GM13977 (cell line): ENCODE measurements at places on chromosomes 11 and 22.

DNA sequence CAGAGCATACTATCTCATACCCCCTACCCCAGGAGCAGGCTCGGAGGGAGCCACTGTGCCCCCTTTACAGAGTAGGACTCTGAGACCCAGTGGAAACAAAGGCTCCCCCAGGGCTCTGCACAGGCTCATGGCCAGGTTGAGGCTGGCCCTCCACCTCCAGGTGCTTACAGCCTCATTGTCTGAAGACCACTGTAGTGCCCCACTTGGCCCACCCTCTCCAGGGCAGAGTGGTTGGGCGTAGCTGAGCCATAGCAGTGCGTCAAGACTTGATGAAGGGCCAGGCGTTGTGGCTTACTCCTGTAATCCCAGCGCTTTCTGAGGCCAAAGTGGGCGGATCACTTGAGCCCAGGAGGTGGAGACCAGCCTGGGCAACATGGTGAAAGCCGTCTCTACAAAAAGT is 1.7 kb downstream of the ANKRD13D start:
- DNase-seq = no peak

DNA sequence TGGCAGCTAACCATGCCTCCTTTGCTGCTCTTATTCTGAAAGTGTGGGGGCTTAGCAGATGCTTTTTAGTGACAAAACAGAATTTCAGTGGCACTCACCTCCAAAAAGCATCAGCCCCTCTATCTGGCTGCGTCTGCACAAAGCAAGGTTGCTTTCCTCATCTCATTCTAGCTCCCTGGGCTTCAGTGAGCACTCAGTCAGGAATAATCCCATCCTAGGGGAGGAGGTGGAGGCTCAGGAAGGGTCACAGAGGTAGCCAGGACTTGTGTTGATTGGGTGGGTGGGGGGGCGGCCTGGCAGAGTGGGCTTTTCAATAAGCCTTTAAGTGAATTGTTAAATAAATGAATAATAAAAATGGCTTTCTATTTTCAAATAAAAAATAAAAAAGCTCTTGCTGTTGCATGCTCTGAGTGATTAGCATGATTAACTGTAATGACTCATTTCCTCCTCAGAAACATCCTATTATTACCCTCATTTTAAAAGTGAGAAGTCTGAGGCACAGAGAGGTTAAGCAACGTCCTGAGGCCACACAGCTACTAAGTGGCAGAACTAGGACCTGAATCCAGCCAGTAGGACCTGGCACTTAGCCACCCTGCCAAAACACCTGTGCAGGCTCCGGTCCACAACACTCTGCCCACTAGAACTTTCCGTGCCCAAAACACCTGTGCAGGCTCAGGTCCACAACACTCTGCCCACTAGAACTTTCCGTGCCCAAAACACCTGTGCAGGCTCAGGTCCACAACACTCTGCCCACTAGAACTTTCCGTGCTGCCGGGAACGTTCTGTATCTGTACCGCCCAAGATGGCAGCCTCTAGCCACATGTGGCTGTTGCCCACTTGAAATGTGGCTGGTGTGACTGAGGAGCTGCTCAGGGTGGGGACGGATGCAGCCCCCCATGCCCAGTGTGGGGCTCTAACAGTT is 5.5 kb downstream of the B3GAT1 start:
- no peak for DNase-seq

- DNase-seq = no peak
Observed at GRCh38 chr11:76225122-76225611, 18.9 kb upstream of the WNT11 start.

DNA sequence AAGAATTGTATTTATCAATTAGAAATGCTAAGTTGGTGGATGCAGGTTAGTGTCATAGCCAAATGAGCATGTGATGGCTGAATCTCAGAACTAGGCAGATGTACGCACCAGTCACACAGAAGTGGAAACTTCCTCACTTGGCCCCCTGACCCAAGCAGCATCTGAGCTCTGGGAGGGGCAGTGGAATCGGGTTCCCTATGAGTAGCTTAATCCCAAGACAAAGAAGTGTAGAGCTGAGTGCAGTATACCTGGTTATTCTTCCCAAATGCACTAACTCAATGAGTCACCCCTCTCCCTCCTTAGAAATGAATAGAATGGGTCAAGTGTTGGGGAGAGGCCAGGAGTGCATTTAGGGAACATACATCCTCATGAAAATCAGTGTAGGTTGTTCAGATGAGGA is 224.6 kb downstream of the FAT3 start:
- no peak for DNase-seq

DNA sequence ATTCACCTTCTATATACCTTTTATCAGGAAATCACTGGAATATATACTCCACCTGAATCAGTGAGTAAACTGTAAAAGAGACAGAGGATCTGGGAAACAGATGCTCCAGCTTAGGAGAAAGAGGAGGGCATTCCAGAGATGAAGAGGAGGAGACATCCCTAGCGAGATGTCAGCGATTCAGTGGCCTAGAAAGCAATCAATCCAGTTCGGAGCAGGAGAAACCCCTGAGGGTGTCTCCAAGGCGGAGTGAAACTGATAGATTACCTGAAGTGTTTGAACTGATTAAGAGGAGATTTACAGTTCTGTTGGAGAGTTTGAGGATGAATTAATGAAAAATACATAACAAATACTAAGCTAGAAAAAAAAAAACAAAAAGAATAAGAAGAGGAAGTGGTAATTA is 24.5 kb upstream of the TNRC6B start:
- no peak for DNase-seq

- DNase-seq = no peak
Observed at GRCh38 chr11:16891165-16891564, 123.0 kb downstream of the PLEKHA7 start.
